ELR (cell line): ENCODE measurements at places on chromosomes 6 and 20.

DNA sequence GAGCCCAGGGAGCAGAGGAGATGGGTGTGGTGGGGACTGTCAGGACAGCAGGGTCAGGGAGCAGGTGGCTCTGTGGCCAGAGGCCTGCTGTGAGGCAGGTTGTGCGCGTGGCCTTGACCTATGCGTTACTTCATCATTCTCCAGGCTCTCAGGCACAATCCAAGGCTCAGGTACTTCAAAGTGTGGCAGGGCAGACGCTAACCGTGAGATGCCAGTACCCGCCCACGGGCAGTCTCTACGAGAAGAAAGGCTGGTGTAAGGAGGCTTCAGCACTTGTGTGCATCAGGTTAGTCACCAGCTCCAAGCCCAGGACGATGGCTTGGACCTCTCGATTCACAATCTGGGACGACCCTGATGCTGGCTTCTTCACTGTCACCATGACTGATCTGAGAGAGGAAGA, 535 bp downstream of the NCR2 start:
- DNase-seq = no peak

DNA sequence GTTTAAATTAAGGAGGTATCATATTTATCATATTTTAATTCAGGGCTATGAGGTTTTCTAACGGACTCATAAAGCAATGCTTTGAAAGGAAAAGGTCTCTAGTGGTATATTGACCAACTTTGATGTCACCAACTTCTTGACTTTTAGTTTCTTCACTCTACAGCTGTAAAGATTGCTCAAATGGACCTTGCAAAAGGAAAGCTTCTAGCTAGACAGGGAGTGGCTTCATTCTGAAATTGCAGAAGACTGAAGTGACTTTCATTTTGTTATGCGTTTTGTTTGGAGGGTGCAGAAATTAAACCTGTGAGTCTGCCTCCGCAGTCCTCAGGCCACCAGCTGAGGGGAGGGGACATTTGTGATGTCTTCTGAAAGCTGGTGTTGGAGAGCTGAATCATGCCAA, 95.7 kb downstream of the SLC24A3 start:
- no peak for DNase-seq

- DNase-seq = no peak
Measured at GRCh38 chr6:90795078-90795477, 208.2 kb upstream of the MAP3K7 start.

DNA sequence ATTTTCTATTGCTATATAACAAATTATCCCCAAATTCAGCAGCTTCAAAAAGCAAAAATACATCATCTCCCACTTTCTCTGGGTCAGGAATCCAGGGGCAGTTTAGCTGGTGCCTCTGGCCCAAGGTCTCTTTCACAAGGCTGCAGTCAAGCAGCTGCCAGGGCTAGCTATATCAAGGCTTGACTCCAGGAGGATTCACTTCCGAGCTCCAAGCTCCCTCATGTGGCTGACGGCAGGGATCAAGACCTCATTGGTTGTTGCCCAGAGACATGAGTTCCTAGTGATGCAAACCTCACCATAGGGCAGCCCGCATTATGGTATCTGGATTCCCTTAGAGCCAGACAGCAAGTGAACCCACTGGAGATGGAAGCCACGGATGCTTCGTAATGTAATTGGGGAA, 1.3 kb upstream of the VNN1 start:
- peak; percentile 86 for DNase-seq

DNA sequence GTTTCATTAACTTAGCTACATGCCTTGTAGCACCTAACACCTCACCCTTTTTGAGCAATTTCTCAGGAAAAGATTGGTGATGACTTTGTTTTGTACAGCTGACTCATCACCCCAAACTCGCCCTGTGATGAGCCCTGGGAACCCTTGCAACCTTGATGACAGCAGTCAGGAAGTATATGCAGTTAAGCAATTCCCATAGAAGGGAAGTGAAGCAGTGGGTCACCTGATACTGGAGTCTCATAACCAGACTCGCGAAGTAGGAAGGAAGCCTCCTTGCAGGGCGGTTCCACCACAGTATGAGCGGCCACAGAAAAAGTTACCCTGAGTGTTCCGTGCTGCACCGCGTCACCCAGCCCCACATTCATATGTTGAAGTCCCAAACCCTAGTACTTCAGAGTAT, 82.0 kb upstream of the EDN1 start:
- peak; percentile 79 for DNase-seq

DNA sequence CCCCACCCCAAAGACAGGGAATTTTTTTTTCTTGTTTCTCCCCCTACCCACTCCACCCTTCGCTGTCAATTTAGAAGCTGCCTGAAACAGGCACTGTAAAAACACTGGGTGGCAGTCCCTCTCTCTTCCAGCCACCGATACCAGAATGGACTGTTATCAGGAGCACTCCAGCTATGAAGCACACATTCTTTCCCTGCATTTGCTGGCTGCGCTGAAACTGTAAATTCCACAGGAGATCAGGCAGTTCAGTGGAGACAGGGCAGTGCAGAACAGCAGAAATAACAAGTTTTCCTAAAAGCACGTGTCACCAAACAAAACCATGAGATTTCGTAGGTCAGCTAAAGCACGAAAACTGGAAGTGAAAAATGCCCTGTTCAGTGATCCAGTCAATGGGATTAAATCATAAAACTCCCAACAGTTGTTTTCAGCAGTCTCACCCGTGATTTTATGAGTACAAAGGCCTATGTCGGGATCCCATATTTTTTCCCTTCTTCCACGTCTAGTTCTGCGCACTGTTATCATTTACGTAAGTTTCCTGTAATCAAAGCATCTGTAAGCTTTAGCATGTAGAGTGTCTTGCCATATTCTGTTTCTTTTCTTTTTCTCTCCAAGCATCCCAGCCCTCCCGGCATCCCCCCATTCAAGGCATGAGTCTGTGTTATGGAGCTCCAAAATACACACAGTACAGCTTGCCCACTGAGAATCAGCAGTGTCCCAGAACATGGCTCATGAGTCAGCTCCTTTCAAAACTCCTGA, 359.9 kb upstream of the EPHA7 start:
- DNase-seq = no peak

DNA sequence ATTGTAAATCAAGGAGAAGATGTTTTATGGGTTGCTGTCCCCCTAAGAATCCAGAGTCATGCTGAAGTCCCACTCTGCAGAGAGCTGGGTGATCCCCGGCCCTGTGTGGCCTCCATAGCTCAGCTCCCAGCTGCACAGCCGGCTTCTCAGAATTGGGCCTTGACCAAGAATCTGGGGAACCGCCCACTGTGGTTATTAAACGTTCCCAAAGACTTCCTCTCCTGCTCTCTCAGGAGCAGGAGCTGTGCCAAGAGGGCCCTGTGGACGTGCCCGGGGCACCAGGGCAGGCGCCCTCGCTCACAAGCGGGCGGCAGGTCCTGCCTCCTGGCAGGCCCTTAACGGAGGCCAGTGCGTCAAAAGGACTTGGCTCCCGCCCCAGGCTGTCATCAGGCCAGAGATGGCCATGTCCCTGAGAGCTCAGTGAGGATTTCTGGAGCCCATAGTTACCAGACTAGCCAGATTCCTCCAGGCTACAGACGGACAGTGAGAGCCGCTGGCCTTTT, 30.4 kb downstream of the ZC3H12D start:
- DNase-seq = peak; percentile 77

- no peak for DNase-seq
Measured at GRCh38 chr20:54377992-54378773, 97.2 kb upstream of the DOK5 start.

GRCh38 chr6:11804701-11805100, 26.1 kb upstream of the ADTRP start:
- no peak for DNase-seq

- peak; percentile 83 for DNase-seq
Measured at GRCh38 chr6:17392978-17393891, at the start of gene CAP2. Gene CAP2, plus strand, starts transcription at chr6:17393595. Its CDS starts 27,961 bp downstream, at chr6:17421556.

- no peak for DNase-seq
Measured at GRCh38 chr6:80535914-80536565, 429.6 kb downstream of the BCKDHB start.

DNA sequence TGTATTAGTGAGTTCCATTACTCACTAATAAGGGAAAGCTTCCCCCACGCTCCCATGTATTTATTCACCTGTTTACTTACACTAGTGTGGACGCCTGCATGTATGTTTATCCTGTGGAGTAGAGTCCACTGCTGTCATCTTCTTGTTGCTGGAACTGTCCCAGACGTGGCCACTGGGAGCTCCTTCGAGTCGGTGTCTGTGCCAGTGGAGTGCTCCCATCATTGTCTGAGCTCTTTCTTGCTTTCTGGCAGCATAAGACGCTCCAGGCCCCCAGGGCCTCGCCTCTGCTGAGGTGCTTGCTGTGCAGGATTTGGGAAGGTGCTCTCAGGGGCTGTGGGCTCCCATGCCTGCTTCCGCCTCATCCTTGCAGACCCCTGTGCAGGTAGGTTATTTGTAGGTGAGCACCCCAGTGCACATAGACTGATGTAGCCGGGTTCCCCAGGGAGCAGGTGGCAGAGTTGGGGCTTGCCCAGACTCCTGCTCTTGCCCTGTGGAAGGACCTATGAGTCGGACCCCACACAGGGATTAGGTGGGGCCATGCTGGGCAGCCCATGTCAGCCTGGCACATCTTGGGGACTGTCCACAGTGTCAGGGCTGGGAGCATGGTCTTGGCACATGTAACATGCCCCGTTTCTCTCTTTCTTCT, 16.6 kb downstream of the PHACTR3 start:
- no peak for DNase-seq

DNA sequence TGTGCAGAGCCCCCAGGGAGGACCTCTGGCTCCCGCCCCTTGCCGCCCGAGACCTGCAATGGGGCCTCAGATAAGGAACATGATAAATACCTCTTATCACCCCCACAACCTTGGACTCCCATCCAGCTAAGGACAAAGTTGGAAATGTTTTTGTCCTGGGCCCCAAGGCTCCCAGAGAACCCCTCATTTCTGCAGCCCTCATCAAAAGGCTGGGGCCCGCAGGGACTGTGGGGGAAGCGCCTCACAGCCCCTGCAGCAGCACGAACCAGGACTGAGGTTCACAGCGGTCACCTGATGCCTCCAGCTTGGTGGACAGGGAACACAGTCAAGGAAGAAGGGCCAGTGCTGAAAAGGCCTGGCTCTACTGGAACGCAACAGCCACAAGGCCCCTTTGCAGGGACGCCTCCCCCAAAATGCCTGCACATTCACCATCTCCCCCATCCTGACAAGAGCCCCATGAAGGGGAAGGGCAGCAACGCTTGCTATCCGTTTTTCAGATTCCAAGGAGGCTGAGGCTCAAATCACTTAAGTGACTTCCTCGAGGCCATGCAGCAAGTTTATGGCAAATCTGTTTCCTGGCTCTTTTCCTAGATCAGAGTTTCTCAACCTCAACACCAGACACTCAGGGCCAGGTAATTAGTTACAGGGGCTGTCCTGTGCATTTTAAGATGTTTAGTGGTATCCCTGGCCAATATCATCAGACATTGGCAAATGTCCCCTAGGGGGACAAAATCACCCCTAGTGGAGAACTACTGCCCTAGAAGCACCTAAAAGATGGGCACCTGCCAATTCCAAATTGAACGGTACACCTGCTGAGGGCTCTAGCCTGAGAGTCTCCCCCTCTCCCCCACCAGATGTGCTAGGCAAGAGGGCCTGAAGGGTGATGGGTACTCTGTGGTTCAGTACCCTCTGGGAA, 10.6 kb downstream of the TFEB start:
- no peak for DNase-seq

DNA sequence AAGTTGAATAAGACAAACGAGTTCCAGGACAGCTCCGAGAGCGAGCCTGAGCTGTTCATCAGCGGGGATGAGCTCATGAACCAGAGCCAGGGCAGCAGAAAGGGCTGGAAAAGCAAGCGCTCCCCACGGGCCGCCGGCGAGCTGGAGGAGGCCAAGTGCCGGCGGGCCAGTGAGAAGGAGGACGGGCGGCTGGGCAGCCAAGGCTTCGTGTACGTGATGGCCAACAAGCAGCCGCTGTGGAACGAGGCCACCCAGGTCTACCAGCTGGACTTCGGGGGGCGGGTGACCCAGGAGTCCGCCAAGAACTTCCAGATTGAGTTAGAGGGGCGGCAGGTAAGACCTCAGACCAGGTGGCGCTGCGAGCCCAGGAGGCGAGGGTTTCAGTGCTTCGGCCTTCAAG, 56.0 kb upstream of the TMEM181 start:
- no peak for DNase-seq

DNA sequence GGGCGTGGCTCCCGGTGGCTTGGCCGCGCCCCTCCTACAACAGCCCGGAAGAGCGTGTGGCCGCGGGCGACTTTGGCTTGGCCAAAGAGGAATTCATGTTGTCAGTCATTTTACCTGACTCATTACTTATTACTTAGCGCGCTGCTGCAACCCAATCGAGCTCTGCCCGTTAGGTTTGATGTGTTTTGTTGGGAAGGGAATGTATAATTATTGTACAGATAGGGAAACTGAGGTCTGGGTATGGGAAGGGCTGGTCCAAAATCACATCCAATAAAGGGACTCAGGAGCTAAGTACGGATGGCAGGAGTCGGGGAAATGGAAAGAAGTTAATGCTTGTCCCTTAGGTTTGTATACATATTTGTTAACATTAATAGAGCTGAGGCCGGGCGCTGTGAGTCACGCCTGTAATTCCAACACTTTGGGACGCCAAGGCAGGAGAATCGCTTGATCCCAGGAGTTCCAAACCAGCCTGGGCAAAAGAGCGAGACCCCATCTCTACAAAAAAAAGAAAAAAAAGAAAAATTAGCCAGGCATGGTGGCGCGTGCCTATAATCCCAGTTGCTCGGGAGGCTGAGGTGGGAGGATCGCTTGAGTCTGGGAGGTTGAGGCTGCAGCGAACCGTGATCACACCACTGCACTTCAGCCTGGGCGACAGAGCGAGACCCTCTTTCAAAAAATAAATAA, 639 bp upstream of the ZNF335 start:
- DNase-seq = peak; percentile 98
